ENCODE measurements at places on chromosomes 12 and 14.
A peak's percentile ranks its signal among the peaks of the same experiment; 100 is the strongest.

DNA sequence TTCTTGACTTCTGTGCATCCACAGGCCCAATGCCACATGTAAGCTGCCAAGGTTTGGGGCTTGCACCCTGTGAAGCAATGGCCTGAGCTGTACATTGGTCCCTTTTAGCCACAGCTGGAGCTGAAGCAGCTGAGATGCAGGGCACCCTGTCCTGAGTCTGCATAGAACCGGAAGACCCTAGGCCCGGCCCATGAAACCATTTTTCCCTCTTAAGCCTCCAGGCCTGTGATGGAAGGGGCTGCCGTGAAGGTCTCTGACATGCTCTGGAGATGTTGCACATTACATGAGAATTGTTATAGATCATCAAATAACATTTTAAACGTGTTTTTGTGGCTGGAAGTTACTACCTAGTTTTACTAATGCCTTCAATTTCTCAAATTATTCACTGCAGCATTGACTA, 188.7 kb downstream of the RPAP3 start:
- DNase-seq, result no peak

DNA sequence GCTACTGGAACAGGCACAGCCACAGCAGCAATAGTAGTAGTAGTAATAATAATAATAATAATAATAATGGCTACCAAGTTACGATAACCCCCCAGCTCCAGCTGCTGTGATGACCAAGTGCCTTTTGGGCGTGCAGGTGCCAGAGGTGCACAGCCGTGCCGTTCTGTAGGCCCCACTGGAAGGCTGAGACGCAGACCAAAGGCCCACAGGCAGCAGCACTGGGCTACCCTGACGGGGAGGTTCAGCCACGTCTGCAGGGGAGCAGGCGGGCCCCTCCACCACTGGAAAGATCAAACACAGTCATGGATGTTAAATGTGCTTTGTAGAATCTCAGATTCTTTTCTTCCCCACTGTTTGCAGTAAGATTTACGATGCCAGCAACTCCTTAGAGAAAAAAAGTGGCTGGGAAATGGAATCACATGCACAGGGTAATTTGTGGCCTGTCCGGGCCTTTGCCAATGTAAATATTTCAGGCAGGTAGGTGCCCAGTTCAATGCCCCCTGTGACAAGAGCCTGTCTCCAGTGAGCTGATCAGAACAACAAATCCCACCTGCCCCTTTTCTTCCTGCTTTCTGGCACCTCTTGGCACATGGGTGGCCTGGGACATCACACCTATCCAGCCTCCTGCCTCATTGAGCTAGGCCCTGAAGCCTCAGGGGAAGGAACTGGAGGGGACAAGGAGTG, 32.6 kb downstream of the CCDC85C start:
- DNase-seq, result no peak

DNA sequence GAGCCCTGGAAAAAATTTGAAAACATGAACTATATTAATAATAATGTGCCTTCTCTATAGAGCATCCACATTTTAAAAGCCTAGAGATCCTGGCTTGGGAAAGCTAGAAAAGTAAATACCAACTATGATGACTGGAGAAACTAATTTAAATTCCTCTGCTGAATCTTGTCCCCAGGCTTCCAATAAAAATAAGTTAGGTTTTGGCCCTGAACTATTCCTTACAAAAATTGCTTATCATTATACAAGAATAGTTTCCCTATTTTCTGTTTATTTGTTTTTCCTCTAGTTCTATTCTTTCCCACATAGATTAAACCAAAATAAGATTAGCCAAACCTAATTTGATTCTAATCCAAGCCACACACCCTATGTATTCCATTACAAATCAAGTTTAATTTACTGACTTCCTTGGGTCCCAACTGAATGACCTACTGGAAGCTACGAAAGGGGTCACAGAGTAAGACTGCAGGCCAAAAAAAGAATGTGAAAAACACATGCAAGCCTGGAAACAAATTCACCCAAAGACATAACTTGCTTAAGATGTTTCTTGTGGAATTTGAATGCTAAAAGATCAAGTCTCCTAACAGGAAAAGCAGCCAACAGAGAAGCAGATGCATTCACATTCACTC, 133.0 kb downstream of the PAWR start:
- no peak for DNase-seq

DNA sequence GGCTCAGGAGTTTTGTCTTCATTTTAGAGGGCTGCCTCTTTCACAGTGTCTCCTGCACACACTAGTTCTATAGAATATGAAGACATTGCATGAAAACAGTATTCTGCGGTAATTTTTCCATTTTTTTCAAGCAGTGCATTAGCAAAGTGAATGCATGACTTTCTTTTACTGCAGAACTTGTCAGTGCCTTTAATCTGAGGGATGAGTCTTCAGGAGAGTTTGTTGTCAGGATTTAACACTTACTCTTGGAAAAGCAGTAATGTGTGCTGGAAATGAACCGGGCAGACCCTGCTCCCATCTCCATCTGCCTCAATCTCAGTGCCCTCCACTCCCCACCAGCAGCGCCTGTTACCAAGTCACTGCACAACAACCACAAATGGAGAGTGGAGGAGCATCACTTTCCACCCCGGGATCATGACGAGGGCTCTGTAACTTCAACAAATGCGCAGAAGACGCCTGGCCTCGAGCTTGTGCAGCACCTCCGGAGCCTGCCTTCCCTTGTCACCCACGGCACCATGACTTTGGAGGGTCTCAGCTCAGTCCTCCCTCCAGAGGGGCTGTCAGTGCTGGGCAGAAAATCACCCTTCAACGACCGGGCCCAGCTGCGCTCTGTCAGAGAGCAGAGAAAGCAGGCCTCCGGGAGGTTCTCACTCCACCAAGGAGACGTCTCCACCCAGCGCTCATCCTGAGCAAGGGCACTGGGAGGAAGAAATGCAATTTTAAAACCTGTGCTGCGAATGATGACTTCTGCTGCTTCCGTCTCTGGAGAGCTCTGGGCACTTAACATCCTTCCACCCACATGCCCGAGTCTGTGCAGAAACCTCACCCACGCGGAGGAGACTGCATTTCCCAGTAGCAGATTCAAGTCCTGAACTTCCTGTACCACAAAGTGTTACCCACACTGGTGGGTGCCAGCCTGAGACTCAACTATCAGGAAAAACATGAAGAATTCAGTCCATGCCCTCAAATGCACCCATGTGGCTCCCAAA, 255.7 kb downstream of the ADGRD1 start:
- no peak for DNase-seq

GRCh38 chr14:52286661-52287649, 19.5 kb downstream of the PTGDR start:
- DNase-seq, result peak; percentile 19

- DNase-seq, result no peak
Measured at GRCh38 chr12:101941306-101942249, 64.2 kb downstream of the DRAM1 start.

- DNase-seq, result no peak
Measured at GRCh38 chr14:26332966-26333365, 264.9 kb downstream of the NOVA1 start.

DNA sequence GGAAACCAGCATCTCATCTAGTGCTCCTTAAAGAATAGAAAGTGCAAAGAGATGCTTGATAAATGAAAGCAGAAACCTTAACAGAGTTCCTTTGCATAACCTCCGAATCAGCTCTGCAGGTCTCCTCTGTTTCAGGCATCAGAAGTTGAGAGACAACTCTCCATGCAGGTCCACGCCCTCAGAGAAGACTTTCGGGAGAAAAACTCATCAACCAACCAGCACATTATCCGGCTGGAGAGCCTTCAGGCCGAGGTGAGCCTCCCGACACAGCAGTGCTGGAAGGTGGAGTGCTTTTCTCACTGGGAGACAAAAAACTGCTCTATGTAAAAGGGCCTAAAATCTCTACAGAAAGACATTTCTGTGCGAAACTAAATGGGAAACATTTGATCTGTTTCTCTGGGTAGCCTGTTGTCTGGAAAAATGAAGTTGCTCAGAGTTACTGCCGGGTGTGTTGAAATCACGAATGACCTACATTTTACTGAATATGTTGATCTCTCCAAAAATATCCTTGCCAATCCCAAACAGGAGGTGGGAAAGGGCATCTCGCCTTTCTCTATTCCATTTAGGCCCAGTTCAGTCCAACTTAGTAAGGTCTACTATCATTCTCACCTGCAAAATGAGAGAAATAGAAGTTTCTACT, 54.9 kb downstream of the RAB35 start:
- DNase-seq, result no peak

Data from CD4-positive, alpha-beta T cell treated with Interleukin-10 for 1 hour (primary cell).